Mesangial cell (primary cell): ENCODE measurements at places on chromosomes 12 and 14. TPM values are rescaled to one million over a fixed set of nuclear protein-coding genes. Genes with fewer than 3 reads are reported as not detected.

SIX6 gene
- not detected in 2 replicates for total RNA-seq

VTI1B gene
- total RNA-seq, result 31.4 and 55.8 TPM in 2 replicates

CDKN3 gene
- total RNA-seq, result 6.5 and 94.5 TPM in 2 replicates

CPM gene
- 9.8 and 28.3 TPM in 2 replicates for total RNA-seq

KRT72 gene
- total RNA-seq, result not detected in 2 replicates

JAG2 gene
- 0.65 and 2.4 TPM in 2 replicates for total RNA-seq

OR6C70 gene
- total RNA-seq, result not detected in 2 replicates

ASPG gene
- under 0.01 TPM in 1 of 2 replicates, not detected in the other for total RNA-seq

CCDC184 gene
- 0.25 and 0.33 TPM in 2 replicates for total RNA-seq

LMO3 gene
- total RNA-seq, result not detected in 2 replicates

NR1H4 gene
- total RNA-seq, result 1.0 TPM in 1 of 2 replicates, not detected in the other

RNU4-1 gene
- under 0.01 TPM in 2 replicates for total RNA-seq

CPNE6 gene
- total RNA-seq, result not detected in 2 replicates

RFX4 gene
- not detected in 2 replicates for total RNA-seq

DRAM1 gene
- total RNA-seq, result 25.9 and 30.6 TPM in 2 replicates

NACA gene
- 842 and 845 TPM in 2 replicates for total RNA-seq

KRT77 gene
- total RNA-seq, result not detected in 2 replicates

MYL2 gene
- not detected in 2 replicates for total RNA-seq

BEGAIN gene
- total RNA-seq, result 0.51 and 1.8 TPM in 2 replicates

PIWIL1 gene
- not detected in 2 replicates for total RNA-seq

TGM1 gene
- 0.65 and 0.89 TPM in 2 replicates for total RNA-seq

FGF23 gene
- total RNA-seq, result not detected in 2 replicates

OTOGL gene
- under 0.01 TPM in 1 of 2 replicates, not detected in the other for total RNA-seq

CEP290 gene
- total RNA-seq, result 8.7 and 13.7 TPM in 2 replicates

DIO2 gene
- total RNA-seq, result under 0.01 and 0.25 TPM in 2 replicates

ITGB7 gene
- 0.89 TPM in 1 of 2 replicates, not detected in the other for total RNA-seq

SMAGP gene
- 24.0 and 25.9 TPM in 2 replicates for total RNA-seq

GYS2 gene
- total RNA-seq, result not detected in 2 replicates

NPFF gene
- total RNA-seq, result 1.5 TPM in 1 of 2 replicates, not detected in the other

TMEM117 gene
- 4.4 and 8.0 TPM in 2 replicates for total RNA-seq
